Activated CD8-positive, alpha-beta T cell treated with anti-CD3 and anti-CD28 coated beads for 36 hours (primary cell): ENCODE measurements at places on chromosomes 1 and 21. TPM values are rescaled to one million over a fixed set of nuclear protein-coding genes. Genes with fewer than 3 reads are reported as not detected.

OVAAL gene
- not detected for total RNA-seq

OR2AK2 gene
- total RNA-seq: not detected

HTR6 gene
- total RNA-seq: not detected

NES gene
- total RNA-seq: not detected

CACNA1S gene
- total RNA-seq: not detected

RNU1-1 gene
- 1,043 TPM for total RNA-seq

COA7 gene
- total RNA-seq: 17.6 TPM

PSMA5 gene
- 192 TPM for total RNA-seq

IFI44 gene
- 38.4 TPM for total RNA-seq

CRYAA gene
- total RNA-seq: not detected

FCRLA gene
- total RNA-seq: not detected

CXADR gene
- 0.20 TPM for total RNA-seq

SLAMF6 gene
- total RNA-seq: 42.8 TPM

MPZ gene
- total RNA-seq: 3.3 TPM

SYNC gene
- not detected for total RNA-seq

C4BPA gene
- not detected for total RNA-seq

GBP7 gene
- 0.20 TPM for total RNA-seq

KRTAP27-1 gene
- total RNA-seq: not detected

TSPEAR gene
- total RNA-seq: not detected

DNA sequence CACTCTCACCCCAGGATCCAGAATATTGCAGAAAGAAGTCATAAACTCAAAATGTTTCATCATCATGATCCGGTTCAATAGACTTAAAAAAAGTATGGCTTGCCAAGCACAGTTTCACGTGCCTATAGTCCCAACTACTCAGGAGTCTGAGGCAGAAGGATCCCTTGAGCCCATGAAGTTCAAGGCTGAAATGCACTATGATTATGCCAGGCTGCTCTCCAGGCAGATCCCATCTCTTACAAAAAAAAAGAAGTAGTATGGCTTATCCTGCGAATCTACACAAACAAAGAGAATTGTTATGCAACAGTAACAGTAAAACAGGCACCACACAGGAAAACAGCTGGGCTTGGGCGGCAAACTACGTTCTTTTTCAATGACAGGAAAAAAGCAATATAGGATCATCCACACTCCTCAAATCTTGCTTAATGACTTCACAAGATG is 76.2 kb downstream of the EIF4G3 start:
- H3K27me3 ChIP-seq: no peaks in the 10 kb centered on the region
- no peak overlapping the region for H3K4me3 ChIP-seq
- H3K36me3 ChIP-seq: peaks cover 26% of the 10 kb centered on the region
- H3K4me1 ChIP-seq: peaks cover 5% of the 10 kb centered on the region

DNA sequence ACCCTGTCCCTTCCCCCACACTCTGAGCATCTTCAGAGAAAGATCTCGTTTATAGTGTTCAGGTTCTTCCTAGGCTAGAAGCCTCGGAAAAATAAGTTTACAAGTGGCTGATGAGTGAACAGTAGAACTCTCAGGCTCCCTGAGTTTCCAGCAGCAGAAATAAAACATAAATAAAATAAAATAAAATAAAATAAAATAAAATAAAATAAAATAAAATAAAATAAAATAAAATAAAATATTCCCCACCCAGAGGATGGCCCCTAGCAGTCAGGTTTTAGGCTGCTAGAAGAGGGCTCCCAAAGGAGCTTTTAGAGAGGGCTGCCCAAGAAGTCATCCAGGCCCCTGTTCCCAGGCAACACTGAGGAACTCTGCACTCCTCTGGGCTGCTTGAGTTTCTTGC is 55.1 kb downstream of the KCNC4 start:
- no peaks in the 10 kb centered on the region for H3K36me3 ChIP-seq
- H3K4me1 ChIP-seq: no peaks in the 10 kb centered on the region
- H3K4me3 ChIP-seq: no peak overlapping the region
- no peaks in the 10 kb centered on the region for H3K27me3 ChIP-seq
- DNase-seq: no peak

DNA sequence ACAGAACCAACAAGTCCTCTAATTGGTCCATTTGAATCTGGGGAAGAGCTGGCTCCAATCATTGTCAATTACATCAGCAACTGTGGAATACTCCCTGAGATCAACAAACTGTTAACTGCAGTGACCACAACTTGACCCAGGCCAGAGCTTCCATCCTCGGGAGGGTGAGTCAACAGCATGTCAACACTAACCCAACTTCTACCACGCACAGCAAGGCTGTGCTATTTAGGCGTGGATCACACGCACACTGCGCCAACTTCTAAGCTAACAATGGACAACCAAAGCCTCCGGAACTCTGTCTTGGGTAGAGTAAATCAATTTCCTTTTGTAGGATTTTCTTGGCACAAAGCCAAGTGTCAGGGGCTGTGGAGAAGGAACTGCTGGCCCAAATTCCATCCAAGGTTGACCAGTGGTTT is 30.4 kb downstream of the APP start:
- peaks cover 4% of the 10 kb centered on the region for H3K36me3 ChIP-seq
- no peak for DNase-seq
- no peak overlapping the region for H3K27ac ChIP-seq
- peaks cover 11% of the 10 kb centered on the region for H3K4me1 ChIP-seq
- H3K4me3 ChIP-seq: no peak overlapping the region

DNA sequence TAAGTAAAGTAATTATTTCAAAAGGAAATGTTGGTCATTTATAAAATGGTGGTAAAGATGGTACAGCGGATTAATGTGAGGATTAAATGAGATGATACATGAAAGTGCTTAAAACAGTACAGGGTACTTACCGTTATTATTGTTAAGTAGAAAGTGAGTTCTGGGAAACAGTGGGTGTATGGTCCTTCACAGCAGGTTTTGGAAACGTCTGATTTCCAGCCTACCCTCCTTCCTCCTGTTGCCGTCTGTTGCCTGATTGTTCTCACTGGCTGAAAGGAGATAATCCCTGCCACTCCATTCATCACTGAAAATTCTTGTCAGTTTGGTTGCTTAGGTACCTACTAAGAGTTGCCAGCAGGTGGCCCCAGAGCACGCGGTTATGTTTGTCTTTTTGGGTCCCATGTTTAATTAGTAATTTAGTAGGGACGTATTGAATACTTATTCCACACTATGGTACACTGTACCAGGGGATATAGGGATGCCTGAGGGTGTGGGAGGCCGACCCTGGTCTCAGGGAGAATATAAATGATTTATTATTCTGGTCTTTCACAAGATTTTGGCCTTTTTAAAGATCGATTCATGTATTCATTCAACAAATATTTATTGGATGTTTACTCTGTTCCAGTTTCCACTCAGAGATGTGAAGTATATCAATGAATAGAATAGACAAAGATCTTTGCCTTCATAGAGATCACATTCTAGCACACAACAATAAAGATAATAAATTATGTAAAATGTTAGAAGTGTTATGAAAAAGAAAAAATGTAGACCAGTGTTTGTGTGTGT is 30.8 kb upstream of the RPTN start:
- H3K36me3 ChIP-seq: no peaks in the 10 kb centered on the region
- no peaks in the 10 kb centered on the region for H3K27me3 ChIP-seq
- peaks cover 6% of the 10 kb centered on the region for H3K4me1 ChIP-seq
- peak overlapping the region; percentile 43 for H3K27ac ChIP-seq
- H3K4me3 ChIP-seq: peak overlapping the region; percentile 66
- DNase-seq: peak; percentile 85

GRCh38 chr1:38605063-38605462 is 254.5 kb downstream of the RRAGC start:
- H3K4me1 ChIP-seq: no peaks in the 10 kb centered on the region
- no peak overlapping the region for H3K4me3 ChIP-seq
- H3K27me3 ChIP-seq: peaks cover 17% of the 10 kb centered on the region
- no peak overlapping the region for H3K27ac ChIP-seq

GRCh38 chr1:200081151-200081968 is 53.9 kb downstream of the NR5A2 start:
- no peak for DNase-seq
- H3K4me1 ChIP-seq: no peaks in the 10 kb centered on the region
- no peak overlapping the region for H3K4me3 ChIP-seq
- H3K27ac ChIP-seq: no peak overlapping the region

- no peaks in the 10 kb centered on the region for H3K4me1 ChIP-seq
- no peak overlapping the region for H3K27ac ChIP-seq
- H3K36me3 ChIP-seq: no peaks in the 10 kb centered on the region
- no peak overlapping the region for H3K4me3 ChIP-seq
Measured at GRCh38 chr1:232302376-232303221, 327.3 kb downstream of the SIPA1L2 start.

- no peaks in the 10 kb centered on the region for H3K27me3 ChIP-seq
- H3K4me1 ChIP-seq: peaks cover 9% of the 10 kb centered on the region
- no peak overlapping the region for H3K4me3 ChIP-seq
- H3K27ac ChIP-seq: no peak overlapping the region
- H3K36me3 ChIP-seq: no peaks in the 10 kb centered on the region
Measured at GRCh38 chr21:45735259-45736000, 91.9 kb downstream of the PCBP3 start.

DNA sequence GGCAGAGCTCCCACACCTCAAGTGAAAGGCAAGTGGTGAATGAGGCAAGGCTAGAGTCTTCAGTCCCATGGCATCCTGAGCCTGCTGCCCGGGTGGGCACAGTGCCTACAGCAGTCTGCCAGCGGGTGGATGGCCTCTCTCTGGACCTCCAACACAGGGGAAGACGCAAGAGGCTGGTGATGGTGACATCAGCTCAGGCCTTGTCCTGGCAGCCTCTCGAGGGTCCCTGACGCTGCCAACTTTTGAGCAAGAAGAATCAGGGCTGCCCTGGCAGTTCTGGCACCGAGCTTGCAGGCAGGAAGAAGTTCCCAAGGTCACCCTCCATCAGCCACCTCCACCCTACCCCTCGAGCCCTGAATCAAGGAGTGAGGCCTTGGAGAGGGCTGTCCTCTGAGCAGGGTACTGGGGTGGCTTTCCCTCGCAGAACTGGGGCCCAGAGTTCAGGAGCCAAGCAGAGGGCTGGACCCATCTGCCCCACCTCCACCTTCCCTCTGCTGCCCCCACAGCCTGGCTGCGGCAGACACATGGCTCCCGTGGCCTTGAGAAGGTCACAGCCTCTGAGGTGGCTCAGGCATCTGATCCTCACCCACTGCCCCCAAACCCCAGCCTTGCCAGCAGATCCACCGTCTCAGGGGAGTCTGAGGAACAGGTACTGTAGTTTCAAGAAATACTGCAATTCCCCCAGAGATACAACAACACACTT is 5.8 kb downstream of the RAP1GAP start:
- H3K4me1 ChIP-seq: peaks cover 15% of the 10 kb centered on the region
- H3K4me3 ChIP-seq: no peak overlapping the region
- no peak overlapping the region for H3K27ac ChIP-seq
- no peaks in the 10 kb centered on the region for H3K36me3 ChIP-seq
- peaks cover 40% of the 10 kb centered on the region for H3K27me3 ChIP-seq
- DNase-seq: no peak

- H3K27me3 ChIP-seq: peaks cover 38% of the 10 kb centered on the region
- H3K36me3 ChIP-seq: no peaks in the 10 kb centered on the region
- H3K4me3 ChIP-seq: no peak overlapping the region
- DNase-seq: no peak
Measured at GRCh38 chr1:225677350-225678124, 24.6 kb upstream of the ENAH start.

DNA sequence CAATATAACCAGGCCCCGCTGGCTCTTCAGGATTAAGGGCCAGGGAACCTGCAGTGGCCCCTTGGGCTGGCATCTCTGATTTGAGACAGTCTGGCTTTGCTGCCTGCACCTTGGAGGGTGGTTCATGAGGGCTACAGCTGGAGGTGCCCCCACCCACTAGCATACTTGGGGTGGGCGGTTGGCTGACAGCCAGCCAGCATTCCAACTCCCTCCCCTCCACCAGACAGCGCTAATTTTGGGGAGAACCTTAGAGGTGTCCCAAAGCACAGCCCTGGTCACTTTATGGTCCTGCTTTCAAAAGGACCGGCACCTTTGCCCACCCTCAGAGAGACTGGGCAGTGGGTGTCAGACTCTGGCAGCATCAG is 180.7 kb upstream of the VAMP3 start:
- H3K4me3 ChIP-seq: no peak overlapping the region
- H3K36me3 ChIP-seq: no peaks in the 10 kb centered on the region
- H3K27me3 ChIP-seq: peaks cover 3% of the 10 kb centered on the region
- DNase-seq: no peak
- H3K27ac ChIP-seq: no peak overlapping the region

DNA sequence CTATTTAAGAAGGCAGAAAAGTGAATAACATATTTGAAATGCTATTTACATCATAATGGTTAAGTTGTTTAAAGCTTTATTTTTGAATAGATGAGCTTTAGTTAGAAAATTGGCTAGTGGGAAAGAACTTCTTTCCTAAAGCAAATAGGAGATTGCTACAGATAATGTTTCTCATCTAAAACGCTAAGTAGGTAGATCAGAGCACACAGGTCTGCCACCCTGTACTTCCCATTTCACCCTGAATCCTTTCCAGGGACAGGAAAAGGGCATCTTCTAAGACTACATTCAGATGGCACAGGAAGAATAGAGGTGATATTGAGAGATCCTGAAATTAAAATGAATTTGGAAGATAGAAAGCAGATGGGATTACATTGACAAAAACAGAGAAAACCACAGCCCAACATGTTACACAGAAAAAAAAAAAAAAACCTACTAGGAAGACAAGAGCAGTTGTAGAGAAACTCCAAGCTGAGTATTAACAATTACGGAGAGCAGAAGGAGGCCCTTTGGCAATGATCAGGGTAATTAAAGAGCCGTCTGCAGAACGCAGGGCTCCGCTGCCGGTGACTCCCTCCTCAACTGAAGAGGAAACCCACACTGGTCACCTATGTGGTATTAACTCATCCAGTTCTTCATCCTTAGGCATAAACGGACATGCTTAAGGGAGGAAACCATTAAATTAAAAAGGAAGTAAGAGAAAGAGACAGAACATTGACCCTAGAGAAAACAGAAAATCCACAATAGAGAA is 53.6 kb upstream of the MAP10 start:
- DNase-seq: no peak
- H3K4me3 ChIP-seq: no peak overlapping the region
- H3K27me3 ChIP-seq: no peaks in the 10 kb centered on the region
- no peak overlapping the region for H3K27ac ChIP-seq

DNA sequence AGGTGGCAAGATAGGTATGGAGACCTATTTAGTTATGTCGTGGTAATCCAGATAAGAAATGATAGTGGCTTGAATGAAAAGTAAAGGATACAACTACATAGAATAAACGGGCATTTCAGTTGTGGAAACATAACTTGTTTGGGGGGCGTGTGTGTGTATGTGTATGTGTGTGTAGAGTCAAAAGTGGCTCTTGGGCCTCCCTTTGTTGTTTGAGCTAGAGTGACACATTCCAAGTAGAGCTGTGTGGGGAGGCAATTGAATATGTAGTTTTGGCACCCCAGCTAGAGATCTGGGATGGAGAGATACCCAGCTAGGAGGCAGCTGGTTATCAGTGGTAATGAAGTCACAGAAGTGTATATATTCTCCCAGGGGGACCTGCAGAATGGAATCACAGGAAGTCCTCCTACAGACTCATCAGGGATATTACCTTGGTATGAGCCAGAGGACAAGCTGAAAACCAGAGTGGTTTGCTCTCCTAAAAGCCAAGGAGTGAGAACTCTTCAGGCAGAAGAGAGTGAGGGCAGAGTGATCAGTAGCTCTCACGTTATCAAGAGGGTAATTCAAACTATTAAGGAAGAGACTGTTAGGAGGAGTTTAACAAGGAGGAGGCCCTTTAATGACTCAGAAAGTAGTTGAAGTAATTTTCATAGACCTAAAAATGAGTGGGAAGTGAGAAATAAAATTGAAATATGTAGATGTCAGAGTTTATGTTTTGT is 5.1 kb downstream of the CR1L start:
- peaks cover 7% of the 10 kb centered on the region for H3K27me3 ChIP-seq
- DNase-seq: no peak
- no peak overlapping the region for H3K4me3 ChIP-seq
- H3K36me3 ChIP-seq: no peaks in the 10 kb centered on the region
